ENCODE measurements at places on chromosomes 6 and 20.

GRCh38 chr6:132490478-132491204 is 22.3 kb downstream of the STX7 start:
- DNase-seq: no peak

DNA sequence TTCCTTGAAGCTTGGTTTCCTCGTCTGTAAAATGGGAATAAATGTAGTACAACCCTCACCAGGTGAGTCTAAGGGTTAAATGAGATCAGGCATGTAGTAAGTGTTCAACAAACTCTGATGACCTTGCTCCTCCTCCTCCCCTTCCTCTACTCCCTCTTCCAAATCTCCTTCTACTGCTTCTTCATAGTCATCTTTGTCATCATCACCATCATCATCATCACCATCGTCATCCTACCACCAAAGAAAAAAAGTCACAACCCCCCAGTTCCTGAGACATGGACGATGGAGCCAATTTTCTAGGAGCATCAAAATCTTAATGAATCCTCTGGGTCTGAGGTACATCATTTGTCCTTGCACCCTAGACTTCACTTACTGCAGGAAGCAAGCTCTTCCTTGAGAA is 240.0 kb downstream of the ANKRD60 start:
- DNase-seq: no peak

DNA sequence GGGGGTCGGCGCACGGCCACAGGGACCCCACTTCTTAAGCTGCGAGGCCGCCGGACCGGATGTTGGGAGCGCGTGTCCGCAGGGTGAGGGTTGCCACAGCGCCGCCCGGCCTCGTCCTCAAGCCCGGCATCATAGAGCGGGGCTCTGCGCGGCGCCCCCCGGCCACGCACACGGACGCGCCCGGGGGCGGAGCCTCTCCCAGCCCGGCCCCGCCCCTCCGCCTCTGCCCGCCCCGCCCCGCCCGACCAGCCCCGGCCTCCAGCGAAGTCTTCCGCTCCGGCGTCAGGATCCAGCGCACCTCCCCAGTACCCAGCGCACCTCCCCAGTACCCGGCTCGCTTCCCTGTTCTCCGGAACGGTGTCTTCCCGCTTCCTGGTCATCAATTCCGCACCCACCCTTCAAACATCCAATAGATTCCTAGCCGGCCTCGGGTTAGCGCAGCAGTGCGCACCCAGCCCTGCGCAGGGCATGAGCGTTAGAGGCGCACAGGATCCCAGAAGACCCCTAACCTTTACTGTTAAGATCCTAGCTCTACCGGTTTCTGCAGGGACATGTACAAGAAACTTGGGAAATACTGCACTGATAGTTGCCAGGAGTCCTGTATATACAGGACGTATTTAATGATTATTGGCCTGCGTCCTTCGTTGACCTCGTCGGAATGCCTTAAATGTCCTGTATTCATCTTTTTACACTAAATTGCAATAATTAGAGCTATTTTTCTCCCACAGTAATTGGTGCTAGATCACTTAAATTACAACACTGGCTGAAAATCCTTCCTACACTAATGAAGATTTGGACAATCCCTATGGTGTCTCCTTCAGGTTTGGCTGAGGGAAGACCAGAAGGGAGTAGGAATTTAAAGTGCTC is 535 bp upstream of the DNAAF9 start:
- DNase-seq: no peak

DNA sequence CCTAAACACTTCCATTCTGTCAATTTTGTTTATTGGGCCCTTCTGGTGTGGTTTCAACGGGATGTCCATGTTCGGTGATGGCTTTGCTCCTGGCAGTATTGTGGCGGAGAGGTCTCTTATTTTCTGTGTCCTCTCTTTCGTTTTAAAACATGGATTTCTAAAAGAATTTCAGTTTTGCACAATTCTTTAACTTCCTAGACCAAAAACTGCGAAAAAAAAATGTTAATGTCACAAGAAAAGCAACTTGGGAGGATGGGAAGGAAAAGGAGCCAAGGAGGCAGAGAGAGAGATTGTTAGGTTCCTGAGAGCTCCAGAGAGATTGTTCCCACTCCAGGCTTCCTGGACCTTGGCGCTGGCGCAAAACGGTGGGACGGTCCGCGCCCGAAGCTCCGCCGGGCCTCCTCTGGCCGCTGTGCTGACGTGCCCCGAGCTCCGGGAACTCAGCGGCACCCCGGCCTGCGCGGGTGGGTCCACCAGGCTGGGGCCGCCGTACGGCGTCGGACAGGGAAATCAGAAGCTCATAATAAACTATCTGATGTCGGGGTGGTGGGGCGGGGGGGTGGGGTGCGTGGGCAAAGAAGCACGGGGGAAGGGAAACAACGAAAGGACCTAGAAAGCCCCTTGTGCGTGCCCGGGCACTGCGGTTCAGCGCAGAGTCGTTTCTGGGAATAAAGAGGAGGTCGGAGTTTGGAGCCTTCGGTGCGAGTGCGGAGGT is 951 bp upstream of the OLIG3 start:
- DNase-seq: no peak

DNA sequence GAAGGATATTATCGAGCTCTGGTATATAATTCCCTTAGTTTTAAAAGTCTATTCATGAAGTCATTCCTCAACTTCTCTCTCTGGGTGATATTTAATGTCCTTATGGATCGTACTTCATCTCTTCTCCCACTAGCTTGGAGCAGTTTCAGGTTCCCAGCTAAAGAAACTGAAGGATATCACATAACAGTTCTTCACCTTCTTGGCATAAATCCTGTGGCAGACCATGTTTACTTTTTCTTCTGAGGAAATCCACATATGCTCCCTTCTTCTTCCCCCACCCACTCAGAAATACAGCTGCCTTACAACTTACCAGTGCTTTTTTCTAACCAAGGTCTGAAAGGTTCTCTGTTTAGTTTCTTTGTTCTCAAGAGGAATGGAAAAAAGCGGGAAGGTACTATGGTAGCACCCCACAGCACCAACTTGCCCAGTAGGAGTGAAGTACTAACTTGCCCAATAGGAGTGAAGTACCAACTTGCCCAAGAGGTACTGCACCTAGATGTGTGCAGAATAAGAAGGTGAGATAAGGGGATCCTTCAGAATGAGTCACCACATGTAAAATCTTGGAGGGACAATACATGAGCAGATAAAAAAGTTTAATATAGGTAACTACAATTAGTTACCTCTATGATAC is 53.1 kb downstream of the TSPYL4 start:
- no peak for DNase-seq

Measured in non-pigmented ciliary epithelial cell (primary cell).